Activated CD8-positive, alpha-beta memory T cell treated with anti-CD3 and anti-CD28 coated beads, Interleukin-2, amount 10 ng/mL, durations not matched to agents 7 days and 5 days (primary cell): ENCODE measurements at places on chromosomes 13 and 19. TPM values are rescaled to one million over a fixed set of nuclear protein-coding genes. Genes with fewer than 3 reads are reported as not detected.
A peak's percentile ranks its signal among the peaks of the same experiment; 100 is the strongest.

The NLRP5 gene
- total RNA-seq: not detected

The ERFL gene
- 1.5 TPM for total RNA-seq

- no peak for DNase-seq
Observed at GRCh38 chr13:112711528-112712265, 21.9 kb downstream of the ATP11A start.

GRCh38 chr19:40723661-40724254 is 6.8 kb downstream of the ITPKC start:
- no peak for DNase-seq

The SIGLEC14 gene
- not detected for total RNA-seq

DNA sequence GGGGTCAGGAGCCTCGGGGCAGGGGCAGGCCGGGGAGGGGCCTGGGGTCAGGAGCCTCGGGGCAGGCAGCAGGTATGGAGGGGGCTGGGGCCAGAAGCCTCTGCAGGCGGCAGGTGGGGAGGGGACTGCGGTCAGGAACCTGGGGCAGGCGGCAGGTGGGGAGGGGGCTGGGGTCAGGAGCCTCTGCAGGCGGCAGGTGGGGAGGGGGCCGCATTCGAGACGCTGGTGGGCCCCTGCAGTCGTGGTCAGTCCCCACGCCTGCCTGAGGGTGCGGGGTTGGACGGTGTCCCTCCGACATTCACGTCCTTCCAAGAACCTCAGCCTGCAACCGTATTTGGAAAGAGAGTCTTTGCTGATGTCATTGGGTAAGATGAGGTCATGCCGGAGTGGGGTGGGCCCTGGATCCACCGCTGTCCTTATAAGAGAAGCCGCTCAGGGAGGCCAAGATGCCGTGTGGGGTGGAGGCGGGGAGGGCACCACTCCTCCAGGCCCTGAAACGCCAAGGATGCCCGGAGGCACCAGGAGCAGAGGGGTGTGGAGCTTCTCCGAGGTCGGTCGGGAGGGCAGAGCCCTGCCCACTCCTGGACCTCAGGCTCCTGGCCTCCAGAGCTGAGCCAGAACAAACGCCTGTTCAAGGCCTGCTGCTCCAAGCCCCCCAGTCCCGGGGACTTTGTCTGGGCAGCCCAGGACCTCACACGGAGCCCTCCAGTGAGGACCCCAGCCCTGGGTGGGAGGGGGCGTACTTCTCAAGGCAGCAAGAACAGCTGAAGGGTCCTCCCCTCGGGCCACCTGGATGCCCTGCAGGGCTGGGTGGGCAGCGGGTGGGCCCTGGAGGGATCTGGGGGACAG is 30.1 kb downstream of the PIP5K1C start:
- no peak for DNase-seq

DNA sequence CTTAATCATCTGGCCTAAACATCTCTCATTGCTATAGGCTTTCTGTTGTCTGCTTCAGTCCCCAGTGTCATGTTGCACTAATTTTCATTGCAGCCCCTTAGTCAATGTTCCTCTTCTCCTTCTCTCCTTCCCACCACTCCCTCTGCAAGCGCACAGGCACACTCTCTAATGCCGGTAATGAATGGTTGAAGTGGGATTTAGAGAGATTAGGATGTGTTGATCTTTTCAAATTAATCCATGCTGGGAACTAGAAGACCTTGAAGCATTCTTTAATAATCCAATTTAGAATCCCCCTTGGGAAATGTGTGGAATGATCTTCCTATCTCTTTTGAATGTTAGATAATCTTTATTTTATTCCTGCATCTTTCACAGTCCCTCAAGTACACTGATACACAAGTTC is 33.2 kb upstream of the NDFIP2 start:
- DNase-seq: no peak

- DNase-seq: no peak
Observed at GRCh38 chr13:91014696-91015095, 332.8 kb upstream of the MIR17HG start.

The ZNF625 gene
- 4.3 TPM for total RNA-seq

GRCh38 chr13:61410669-61411297 is 4.9 kb downstream of the PCDH20 start:
- no peak for DNase-seq

DNA sequence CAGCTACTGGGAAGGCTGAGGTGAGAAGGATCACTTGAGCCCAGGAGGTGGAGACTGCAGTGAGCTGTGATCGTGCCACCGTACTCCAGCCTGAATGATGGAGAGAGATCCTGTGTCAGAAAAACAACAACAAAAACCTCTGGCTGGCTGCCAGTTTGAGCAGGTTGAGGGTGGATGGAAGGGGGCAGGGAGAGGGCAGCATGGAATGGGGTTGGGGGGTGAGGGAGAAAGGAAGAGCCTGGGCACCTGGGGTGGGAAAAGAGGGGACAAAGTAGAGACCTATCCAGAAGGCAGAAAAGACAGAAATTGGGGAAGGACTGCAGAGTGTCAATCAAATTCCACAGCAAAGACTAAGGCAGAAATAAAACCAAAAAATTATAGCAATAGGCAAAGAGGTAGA is 4.7 kb downstream of the SLC1A5 start:
- no peak for DNase-seq

- peak; percentile 31 for DNase-seq
Observed at GRCh38 chr13:110250258-110250891, 56.6 kb downstream of the COL4A1 start.

- DNase-seq: no peak
Observed at GRCh38 chr13:46605825-46606554, 53.0 kb downstream of the LRCH1 start.

DNA sequence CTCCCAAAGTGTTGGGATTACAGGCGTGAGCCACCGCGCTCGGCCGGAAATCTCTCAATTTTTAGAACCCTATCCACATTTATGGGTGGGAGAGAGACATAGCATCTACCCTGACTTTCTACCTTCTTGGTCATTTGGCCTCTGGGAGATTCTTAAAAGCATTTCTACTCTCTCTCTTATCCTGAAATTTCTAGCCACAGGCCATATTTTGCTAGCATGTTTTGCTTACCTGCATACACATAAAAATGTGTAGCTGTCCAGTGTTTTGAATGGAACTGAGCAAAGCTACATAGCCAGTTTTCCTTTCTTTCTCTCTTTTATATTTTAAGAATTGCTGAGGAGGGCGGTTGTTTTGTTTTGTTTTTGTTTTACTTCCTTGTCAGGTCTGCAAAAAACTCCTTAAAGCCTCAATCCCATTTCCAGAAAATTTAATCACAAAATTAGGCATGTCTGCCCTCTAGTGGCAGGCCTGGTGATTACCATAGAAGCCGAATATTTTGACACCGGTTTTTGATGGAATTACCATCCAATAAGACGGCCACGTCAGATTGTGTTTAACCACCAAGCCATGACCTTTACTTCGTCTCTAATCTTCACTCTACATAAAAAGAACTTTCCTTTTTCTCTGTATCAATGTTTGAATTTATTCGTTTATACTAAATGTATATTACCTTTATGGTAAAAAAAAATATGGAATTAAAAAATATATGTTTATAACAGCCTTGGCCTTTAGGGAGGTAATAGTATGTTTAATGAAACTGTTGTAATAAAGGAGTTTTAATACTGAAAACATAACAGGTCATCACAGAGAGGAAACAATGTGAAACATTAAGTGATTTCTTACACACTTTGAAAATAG is 34.4 kb upstream of the OXGR1 start:
- peak; percentile 43 for DNase-seq

The NKG7 gene
- 1,014 TPM for total RNA-seq

The C19orf85 gene
- total RNA-seq: not detected

GRCh38 chr19:48913114-48913889 is 13.2 kb downstream of the NUCB1 start:
- no peak for DNase-seq

- no peak for DNase-seq
Observed at GRCh38 chr19:2462635-2463421, 6.1 kb upstream of the LMNB2 start.

The ZNF575 gene
- 2.9 TPM for total RNA-seq

GRCh38 chr13:40660141-40660664 is 6.2 kb downstream of the FOXO1 start:
- DNase-seq: no peak

GRCh38 chr19:13138916-13139198 is 11.3 kb downstream of the STX10 start:
- DNase-seq: no peak

DNA sequence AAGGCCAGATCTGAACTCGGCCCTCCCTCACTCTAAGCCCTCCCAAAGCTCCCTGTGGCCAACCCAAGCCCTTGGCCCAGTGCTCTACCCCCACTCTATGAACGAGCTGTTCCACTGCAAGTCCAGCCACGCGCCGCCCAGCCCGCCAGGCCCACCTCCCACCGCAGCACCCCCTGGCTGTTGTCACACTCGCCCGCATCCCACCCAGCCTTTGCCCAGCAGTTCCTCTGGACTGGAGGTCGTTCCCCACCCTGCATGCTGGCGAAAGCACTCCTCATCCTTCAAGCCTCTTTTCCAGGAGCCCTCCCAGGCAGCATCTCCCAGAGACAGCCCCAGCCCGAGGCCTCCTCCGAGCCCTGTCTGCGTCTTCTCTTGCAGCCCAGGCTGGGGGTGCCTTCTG is 33.1 kb upstream of the ONECUT3 start:
- DNase-seq: no peak

DNA sequence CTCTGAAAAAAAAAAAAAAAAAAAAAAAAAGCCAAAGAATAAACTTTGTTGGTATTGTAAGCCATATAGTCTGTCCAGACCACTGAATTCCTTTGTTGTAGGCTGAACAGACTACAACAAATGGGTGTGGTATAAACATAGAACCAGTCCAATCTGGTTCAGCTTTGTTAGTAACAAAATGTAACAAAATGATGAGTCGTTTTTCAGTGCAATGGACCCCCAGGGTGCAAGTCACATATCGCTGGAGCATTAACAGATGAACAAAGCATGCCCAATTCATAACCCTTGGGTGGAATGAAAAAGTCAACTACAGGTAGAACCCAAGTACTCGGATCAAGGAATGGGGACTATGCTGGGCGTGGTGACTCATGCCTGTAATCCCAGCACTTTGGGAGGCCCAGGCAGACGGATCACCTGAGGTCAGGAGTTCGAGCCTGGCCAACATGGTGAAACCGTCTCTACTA is 13.6 kb upstream of the FCHO1 start:
- DNase-seq: no peak

- DNase-seq: no peak
Observed at GRCh38 chr13:99334221-99334620, 27.0 kb upstream of the GPR183 start.

DNA sequence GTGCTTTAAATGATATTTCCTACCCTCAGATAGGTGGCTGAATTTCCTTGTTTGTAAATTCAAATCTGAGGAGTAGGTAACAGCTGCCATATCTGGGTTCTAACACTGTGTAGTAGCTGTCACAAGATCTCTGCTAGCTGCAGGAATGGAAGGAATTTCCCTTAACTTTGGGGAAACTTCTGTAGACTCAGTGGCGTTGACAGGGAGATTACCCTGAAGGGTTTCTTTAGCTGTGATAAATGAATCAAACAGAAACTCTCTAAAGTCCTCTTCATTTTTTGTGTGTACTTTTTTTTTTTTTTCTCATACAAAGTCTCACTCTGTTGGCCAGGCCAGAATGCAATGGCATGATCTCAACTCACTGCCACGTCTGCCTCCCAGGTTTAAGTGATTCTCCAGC is 5.3 kb upstream of the EPSTI1 start:
- no peak for DNase-seq

DNA sequence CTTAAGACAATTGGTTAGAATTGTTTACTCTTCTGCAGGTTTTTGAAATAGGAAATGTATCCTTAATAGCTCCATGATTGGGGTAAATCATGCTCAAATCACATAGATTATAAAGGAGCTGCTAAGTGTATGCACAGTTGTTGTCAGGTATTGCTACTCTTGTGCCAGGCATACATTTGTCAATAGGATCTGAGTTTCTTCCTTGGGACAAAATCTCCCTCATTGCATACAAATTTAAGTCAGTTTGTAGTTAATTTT is 109.3 kb upstream of the MLNR start:
- no peak for DNase-seq

The MCEMP1 gene
- total RNA-seq: not detected

DNA sequence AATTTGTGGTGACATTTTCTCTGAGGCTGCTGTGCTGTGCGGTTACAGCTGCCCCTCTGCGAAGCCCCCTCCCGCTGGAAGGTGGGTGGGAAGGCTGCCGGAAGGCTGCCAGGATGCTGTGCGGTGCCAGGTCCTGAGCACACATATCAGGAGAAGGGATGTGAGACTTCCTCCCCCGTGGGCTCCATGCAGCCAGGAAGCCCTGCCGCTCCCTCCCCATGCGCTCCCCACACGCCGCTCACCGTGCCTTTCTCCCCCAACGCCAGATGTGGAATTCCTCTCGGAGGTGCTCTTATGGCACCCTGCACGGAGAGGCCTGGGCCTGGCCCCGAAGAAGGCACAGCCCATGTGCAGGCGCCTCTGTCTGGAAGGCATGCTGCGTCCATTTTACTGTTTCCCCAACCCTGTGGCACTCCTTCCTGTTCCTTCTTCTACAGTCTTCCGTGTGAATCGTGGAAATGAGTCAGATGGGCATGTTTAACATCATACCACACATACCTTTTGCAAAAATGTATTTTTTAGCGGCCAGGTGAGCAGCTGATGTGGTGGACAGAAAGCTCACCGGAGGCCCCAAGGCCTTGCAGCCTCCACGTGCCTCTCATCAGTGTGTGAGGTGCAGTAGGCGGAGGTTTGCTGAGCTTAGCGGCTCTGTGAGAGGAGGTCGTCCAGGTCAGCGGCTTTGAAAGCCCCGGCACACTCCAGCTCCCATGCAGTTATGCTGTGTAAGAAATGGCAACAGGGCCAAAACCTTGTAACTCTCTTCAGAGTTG is 88.0 kb downstream of the ATP11A start:
- DNase-seq: no peak

The MYO9B gene
- 280 TPM for total RNA-seq

GRCh38 chr13:99686944-99687411 is 185.7 kb downstream of the TM9SF2 start:
- no peak for DNase-seq

GRCh38 chr19:39941615-39942365 is 7.4 kb upstream of the FCGBP start:
- DNase-seq: peak; percentile 82

GRCh38 chr13:98189841-98190505 is 12.9 kb upstream of the RNF113B start:
- no peak for DNase-seq

The MEIS3 gene
- total RNA-seq: not detected
